Erythroblast (primary cell): ENCODE measurements at places on chromosomes 5 and 9.

- no peak for DNase-seq
Observed at GRCh38 chr5:172347496-172348052, 64.0 kb upstream of the UBTD2 start.

DNA sequence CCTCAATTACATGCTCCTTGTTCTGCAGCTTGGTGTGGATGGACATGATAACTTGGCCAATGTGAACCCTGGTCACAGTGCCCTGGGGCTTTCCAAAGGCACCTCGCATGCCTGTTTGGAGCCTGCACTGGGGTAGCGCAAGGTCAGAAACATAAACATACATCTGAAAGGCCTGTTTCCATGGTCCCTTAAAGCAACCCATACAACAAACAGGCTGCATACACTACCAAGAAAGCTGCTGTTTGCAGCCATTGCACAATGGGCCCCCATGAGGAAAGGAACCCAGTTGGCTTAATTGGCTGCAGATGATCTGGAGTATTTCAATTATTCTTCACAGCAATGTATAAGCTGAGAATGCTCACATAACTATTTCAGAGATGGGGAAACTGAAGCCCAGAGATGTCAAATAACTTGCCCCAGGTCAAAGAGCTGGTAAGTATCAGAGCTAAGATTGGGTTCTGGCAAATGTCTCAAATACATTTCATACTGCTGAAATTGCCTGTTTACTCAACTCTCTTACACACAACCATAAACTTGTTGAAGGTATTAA is 233.9 kb downstream of the ASTN2 start:
- no peak for DNase-seq

GRCh38 chr5:32843531-32843895 is 132.4 kb downstream of the NPR3 start:
- no peak for DNase-seq

DNA sequence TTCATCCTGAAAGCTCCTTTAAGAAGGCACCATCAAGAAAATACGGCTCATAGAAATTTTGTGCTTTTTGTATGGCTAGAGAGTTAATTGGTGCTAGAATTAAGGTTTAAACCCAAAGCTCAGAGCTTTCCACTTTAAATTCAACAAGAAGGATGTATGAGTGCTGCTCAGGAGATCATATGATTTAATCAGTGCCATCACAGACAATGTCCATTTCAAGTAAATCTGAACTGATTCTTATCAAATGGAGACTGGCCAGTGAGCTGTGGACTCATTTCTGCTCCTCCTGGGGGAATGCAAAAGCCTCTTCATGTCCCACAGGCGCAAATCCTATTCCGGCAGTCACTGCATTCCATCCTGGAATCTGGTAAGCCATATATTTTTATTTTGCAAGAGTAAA is 327.2 kb downstream of the BNC2 start:
- DNase-seq: no peak

DNA sequence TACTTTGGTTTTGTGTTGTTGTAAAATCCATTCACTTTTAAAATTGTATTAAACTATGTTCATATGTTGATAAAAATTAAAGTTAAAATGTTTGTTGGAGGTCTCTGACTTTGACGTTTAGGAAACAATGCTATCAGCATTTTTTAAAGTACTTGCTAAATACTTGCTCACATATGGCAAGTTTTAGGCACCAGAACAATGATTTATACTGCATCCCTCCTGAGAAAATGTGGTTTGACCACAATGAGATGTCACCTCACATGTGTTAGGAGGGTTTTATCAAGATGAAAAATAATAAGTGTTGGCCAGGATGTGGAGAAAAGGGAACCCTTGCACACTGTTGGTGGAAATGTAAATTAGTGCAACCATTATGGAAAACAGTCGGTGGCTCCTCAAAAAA is 180.8 kb downstream of the HSD17B3 start:
- DNase-seq: no peak

- DNase-seq: no peak
Observed at GRCh38 chr9:22457448-22457847, 10.8 kb downstream of the DMRTA1 start.

GRCh38 chr9:78542491-78543181 is 245.7 kb downstream of the PSAT1 start:
- no peak for DNase-seq

DNA sequence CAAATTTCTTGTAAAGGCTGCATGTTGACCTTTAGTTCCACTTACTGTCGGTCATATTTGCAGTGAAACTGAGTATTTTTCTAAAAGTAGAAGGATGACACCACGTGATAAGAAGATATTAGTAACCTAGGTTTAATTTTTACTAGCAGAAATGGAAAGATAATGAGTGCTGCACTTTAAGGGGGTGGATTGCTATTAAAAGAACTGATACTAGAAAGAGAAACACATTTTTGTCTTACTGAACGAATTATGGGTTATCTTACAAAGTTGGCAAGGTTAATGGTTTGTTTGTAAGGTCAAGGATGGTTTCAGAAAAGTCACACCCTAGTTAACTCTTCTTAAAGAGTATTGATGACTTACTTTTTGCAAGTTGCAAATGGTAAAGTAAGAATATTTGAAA is 2.4 kb downstream of the MACIR start:
- peak; percentile 59 for DNase-seq

GRCh38 chr9:126519660-126520420 is 93.9 kb upstream of the LMX1B start:
- DNase-seq: no peak

- no peak for DNase-seq
Observed at GRCh38 chr9:134929193-134930158, 11.8 kb upstream of the FCN1 start.

- DNase-seq: no peak
Observed at GRCh38 chr9:37011530-37011929, 22.5 kb downstream of the PAX5 start.

DNA sequence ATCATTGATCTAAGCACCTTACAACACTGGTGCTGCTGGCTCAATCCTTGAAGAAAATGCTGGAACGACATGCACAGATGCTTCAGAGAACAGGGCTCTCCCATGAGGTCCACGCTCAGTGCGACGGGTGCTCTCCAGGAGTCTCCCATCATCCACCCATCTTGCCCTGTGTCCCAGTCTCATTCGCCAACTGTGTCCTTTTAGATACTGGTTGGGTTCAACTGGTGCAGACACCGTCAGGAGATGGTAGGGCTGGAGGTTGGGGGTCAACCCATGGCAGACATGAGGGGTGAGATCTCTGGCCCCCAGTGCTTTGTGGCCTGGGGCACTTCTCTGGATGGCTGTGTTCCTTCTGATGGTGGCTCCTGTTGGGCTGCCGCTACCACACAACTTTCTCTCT is 1.6 kb upstream of the OBP2B start:
- DNase-seq: no peak

- DNase-seq: no peak
Observed at GRCh38 chr5:78956901-78957300, 28.2 kb downstream of the ARSB start.

GRCh38 chr5:111111956-111112355 is 19.8 kb downstream of the WDR36 start:
- DNase-seq: no peak

DNA sequence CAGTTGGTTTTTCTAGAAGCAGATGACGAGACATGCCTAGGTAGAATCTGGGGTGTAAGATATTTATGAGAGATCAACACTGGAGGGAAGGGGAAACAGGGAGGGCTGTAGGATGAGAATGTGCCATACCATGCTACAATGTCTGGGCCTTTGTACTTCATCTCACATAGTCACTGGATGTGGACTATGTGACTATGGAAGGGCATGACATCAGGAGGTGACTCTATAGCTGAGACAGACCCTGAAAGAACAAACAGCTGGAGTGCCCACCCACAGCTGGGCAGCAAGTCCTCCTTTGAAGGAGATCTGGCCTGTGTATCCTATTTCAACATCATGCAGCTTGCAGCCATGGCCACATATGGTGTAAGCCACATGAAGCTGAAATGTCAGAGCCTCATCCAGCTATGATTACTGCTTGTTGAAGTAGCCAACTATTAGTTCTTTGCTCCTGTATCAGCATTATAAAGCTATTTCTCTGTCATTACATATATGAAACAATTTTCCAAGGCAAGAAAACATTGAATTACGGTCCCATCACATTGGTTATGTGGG is 46.2 kb upstream of the KIF2A start:
- no peak for DNase-seq

GRCh38 chr9:84788803-84789462 is 119.4 kb downstream of the NTRK2 start:
- DNase-seq: no peak

DNA sequence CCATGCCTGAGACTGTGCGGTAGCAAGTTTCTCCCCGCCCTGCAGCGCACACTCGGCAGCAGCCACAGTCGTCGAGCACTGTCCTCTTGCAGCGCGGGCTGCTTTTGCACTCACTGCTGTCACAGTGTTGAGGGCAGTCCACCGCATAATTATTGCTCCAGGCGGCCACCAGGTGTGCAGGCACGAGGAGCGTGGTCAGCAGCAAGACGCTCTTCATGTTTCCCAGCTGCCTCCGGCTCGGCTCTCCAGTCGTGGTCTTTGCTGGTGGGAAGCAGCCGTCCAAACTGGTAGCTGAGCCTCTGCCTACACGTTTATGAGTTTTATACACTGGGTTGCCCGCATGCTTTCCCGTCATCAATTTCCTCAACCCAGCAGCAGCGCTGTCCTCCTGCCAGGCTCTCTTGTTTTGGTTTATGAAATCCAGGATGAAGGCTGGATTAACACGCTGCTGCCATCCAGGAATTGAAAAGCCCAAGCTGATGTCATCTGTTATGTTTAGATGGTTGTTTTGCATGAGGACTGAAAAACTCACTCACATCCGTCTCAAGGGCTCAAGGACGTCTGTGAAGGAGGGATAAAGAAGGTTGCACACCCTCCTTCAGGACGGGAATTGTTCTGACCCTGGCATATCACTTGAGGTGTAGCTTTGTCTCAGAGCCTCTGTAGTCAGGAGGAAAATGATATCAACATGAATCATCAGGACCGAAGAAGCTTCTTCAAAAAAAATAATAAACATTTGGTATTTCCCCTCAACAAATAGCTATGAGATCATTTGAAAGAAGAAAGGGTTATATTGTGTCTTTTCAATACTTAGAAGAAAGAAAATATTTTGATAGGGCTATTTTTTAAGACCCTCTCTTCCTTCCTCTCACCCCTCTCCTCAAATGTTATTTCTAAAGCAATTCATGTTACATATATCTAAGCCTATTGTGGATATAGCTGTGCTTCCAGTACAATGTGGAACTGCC is at the start of gene ESM1:
TSS of gene ESM1 (minus strand) at position 293 of the 968 bp plus-strand sequence. CDS start at position 217, 76 bp downstream.
- no peak for DNase-seq

- DNase-seq: no peak
Observed at GRCh38 chr9:90880669-90881068, 79.0 kb downstream of the SYK start.

- DNase-seq: peak; percentile 67
Observed at GRCh38 chr9:85900504-85901201, 40.3 kb upstream of the NAA35 start.
